WTC11 (cell line): ENCODE measurements at places on chromosomes 13 and 19. TPM values are rescaled to one million over a fixed set of nuclear protein-coding genes. Genes with fewer than 3 reads are reported as not detected.

TICAM1 gene
- 0.61 to 1.4 TPM (median 1.2 TPM) in 3 replicates for total RNA-seq

HSPB6 gene
- 1.4 to 2.5 TPM (median 1.7 TPM) in 3 replicates for total RNA-seq

RFPL4A gene
- total RNA-seq, result not detected in 3 replicates

ZNF681 gene
- 12.9 to 16.9 TPM (median 14.5 TPM) in 3 replicates for total RNA-seq

SPACA4 gene
- not detected in 3 replicates for total RNA-seq

AMER2 gene
- total RNA-seq, result 0.18 to 0.48 TPM (median 0.27 TPM) in 3 replicates

ONECUT3 gene
- total RNA-seq, result 0.04 TPM in 1 of 3 replicates, not detected in the others

DNA sequence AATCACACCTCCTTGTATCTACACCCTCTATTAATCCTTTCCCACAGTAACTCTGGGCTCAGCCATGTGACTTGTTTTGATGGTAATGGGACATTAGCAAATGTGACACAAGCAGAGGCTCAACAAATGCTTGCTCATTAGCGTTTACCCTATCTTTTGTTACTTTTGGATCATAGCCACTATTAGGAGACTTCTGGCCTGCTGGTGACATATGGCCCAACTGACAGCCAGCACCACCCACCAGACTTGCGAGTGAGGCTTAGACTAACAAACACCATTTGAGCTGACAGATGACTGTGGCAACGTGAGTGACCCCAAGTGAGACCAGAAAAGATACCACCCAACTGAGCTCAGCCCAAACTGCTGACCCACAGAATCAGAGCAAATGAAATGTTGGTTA lies 154.1 kb downstream of the OLFM4 start:
- DNase-seq, result no peak

DNA sequence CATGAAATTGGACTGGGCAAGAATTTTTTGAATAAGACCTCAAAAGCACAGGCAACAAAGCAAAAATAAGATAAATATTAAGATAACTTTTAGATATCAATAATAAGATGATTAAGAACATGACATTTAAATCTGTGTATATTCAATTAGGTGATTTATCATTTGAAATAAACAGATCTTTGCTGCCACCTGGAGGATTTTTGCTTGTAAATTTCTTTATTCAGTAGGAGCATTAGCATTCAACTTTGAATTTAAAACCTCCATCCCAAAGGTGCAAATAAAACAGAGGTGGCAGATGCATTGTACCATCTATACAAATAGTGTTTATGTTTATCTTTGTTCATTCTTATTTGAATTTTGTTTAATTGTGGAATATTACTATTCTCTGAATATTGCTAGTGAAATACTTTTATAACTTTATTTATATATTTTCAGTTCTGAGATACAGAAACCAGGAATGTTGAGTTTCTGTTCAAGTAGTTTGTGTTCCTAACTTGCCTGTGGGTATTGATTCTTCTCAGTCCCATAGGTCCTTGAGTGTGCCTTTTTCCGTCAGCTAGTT lies 20.9 kb downstream of the COG6 start:
- no peak for DNase-seq

- peak; percentile 90 for DNase-seq
These were observed 15.1 kb downstream of the NDUFB7 start for GRCh38 chr19:14556662-14557188.

GRCh38 chr13:33862016-33862415 lies 44.1 kb downstream of the RFC3 start:
- DNase-seq, result no peak

GRCh38 chr19:36638862-36639510 lies 27.7 kb downstream of the ZNF461 start:
- DNase-seq, result no peak

DNA sequence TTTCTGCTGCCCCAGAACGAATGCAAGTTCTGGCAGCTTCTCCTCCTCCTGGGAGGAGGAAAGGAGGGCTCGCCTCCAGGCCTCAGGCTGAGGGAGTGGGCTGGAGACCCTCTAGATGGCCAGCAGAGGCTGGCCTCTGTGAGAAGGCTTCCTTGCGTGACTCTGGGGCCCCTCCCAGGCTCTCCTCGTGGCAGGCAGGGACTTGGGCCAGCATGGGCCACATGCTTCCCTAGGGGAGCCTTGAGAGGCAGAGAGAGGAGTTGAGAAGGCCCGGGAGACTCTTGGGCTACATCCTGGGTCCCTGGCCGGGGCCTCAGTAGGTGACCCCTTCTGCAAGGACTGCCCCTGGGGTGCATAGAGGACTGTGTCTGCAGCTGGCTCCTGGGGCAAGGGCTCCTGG lies 25.9 kb downstream of the LYL1 start:
- DNase-seq, result no peak

DNA sequence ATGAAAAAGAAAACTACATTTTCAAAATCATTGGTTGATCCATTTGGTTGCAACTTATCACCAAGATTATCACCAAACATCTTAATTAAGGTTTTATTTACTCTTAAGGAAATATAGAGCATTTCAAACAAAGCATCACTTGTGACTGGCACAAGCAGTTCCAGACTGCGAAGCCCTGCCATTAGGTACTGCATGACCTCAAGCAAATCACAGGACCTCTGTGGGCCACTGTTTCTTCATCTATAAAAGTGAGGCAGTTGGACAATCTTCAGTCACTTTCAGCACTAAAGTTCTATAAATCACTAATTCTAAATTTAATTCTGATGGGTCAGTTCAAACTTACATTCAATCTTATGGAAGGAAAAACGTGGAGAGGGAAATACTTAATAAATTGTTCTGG lies 2.0 kb downstream of the ELF1 start:
- no peak for DNase-seq

DNA sequence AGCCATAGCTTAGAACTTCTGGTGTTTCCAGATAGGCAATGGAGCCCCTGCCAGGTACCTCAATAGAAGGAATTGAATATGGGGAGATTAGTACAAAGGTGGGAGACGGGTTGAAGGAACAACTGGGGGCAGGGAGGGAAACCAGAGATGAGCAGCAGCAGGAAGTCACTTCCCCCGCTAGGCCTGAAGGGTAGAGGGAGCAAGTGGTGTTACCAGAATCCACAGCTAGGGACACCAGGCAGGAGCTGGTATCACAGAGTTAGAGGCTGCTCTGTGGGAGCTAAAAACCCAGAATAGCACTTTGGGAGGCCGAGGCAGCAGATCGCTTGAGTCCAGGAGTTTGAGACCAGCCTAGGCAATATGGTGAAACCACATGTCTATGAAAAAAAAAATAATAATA lies 15.3 kb upstream of the HNRNPUL1 start:
- no peak for DNase-seq

- no peak for DNase-seq
These were observed 141.1 kb downstream of the TNFRSF19 start for GRCh38 chr13:23711355-23711754.

GRCh38 chr13:103715335-103715734 lies 649.1 kb upstream of the SLC10A2 start:
- DNase-seq, result no peak

- DNase-seq, result no peak
These were observed 61.4 kb downstream of the ERCC5 start for GRCh38 chr13:102907016-102907756.

GRCh38 chr13:60226507-60226906 lies 62.8 kb upstream of the DIAPH3 start:
- peak; percentile 42 for DNase-seq

- no peak for DNase-seq
These were observed 368.4 kb upstream of the MIR17HG start for GRCh38 chr13:90979059-90979458.
